NCI-H2227 treated with DMSO at 0.1 percent for 48 hours (cell line): ENCODE measurements at places on chromosomes 7 and 10.

DNA sequence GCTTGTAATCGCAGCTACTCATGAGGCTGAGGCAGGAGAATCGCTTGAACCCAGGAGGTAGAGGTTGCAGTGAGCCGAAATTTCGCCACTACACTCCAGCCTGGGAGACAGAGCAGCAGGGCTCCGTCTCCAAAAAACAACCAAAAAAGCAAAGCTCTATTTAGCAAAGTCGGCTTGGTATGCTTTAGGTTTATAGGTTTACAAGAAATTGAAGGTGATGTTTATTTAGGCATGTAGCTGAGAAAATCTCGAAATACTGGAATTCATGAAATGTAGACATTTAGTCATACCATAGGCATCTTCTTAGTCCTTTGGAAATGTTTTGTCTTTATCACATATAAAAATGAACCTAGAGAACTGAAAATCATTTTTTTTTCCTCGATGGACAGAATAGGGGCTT is 453.8 kb upstream of the ANKRD30A start:
- DNase-seq: no peak

DNA sequence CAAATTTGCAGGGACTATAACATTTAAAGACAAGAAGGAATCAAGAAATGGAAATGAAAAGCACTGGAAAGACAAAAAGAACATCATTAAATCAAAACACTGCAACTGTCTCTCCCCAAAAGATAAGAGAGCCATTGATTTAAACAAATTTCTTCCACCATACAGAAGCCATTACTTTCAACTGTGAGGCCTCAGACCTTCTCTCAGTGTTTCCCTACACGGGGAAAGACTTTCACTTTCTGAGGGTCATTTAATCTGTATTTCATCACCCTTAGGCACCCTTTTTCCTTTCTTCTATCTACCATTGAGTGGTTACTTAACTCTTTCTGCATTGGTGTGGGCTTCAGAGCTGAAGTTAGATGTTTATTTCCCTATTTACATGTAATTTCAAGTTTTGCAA is 47.5 kb downstream of the CCDC172 start:
- DNase-seq: no peak

DNA sequence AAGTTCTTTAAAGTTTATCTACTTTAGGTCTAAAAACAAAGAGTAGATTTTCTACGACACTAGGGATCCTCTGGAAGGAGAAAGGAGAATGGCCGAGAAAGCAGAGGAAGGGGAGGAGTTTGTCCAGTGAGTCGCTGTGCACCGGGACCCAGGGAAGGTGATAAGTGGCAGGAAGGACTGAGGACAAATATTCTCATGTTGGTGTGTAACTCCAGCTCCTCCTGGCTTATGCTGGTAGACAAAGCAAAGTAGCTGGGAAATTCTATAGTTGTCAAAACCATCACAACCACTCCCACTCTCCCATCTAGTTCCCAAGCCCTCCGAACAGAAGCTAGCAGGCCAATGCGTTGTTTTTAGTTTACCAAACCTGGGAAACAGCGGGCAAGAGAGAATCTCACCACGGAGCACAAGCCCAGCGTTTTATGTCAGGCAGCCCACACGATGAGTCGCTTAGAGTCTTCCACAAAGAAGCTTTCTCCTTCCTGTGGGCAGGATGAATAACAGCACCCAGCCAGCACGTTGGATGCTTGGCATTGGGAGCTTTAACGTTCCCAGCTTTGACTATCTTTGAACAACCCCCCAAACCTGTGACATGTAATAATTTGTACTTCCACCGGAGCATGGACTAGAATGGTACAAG is 32.9 kb upstream of the JCAD start:
- no peak for DNase-seq

- DNase-seq: no peak
Observed at GRCh38 chr7:75953431-75953830, 38.5 kb downstream of the POR start.

- no peak for DNase-seq
Observed at GRCh38 chr10:102243309-102243708, 2.0 kb upstream of the PITX3 start.

GRCh38 chr7:86929293-86930109 is 130.0 kb downstream of the ELAPOR2 start:
- DNase-seq: peak; percentile 20

GRCh38 chr7:97005183-97006054 is at the start of gene DLX6:
TSS of gene DLX6 (plus strand) at chr7:97005553. CDS start at chr7:97005978, 425 bp downstream.
- DNase-seq: peak; percentile 92

- no peak for DNase-seq
Observed at GRCh38 chr10:88317099-88317498, 266.0 kb downstream of the RNLS start.

DNA sequence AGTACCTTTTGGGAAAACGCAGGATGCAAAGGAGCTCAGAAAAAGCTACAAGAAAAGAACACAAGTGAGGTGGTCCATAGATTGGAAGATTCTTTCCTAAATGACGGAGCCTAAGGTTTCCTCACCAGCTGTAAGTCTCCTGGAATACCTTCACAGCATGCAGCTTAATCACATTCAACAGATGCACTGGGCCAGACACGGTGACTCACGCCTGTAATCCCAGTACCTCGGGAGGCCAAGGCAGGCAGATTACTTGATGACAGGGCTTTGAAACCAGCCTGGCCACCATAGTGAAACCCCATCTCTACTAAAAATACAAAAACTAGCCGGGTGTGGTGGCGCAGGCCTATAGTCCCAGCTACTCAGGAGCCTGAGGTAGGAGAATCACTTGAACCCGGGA is 228.7 kb downstream of the FRMD4A start:
- DNase-seq: no peak

GRCh38 chr10:103710490-103710889 is 144.9 kb downstream of the SH3PXD2A start:
- no peak for DNase-seq

- no peak for DNase-seq
Observed at GRCh38 chr7:80552031-80552694, 40.3 kb upstream of the GNAT3 start.

GRCh38 chr7:80444811-80445210 is 67.1 kb downstream of the GNAT3 start:
- no peak for DNase-seq

GRCh38 chr7:151400626-151401315 is 9.1 kb downstream of the WDR86 start:
- DNase-seq: no peak

- DNase-seq: no peak
Observed at GRCh38 chr7:111223802-111224253, 132.9 kb downstream of the LRRN3 start.

DNA sequence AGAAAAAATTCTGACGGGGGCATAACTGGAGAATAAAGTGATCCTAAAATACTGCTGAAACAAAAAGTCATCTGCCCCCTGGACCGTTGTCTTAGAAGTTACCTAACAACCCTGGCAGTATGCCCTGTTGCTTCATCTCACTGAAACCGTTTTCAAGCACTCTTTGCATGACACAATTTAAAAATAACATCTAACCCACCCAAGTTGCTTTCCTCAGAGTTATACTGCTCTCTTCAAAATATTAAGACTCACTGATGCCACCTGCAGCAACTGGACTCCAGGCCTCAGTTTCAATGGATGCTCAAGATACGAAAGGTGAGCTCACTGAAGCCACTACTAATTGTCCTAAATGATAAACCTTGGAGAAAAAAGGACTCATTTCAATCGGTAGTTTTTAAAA is 57.4 kb downstream of the CDK6 start:
- no peak for DNase-seq

DNA sequence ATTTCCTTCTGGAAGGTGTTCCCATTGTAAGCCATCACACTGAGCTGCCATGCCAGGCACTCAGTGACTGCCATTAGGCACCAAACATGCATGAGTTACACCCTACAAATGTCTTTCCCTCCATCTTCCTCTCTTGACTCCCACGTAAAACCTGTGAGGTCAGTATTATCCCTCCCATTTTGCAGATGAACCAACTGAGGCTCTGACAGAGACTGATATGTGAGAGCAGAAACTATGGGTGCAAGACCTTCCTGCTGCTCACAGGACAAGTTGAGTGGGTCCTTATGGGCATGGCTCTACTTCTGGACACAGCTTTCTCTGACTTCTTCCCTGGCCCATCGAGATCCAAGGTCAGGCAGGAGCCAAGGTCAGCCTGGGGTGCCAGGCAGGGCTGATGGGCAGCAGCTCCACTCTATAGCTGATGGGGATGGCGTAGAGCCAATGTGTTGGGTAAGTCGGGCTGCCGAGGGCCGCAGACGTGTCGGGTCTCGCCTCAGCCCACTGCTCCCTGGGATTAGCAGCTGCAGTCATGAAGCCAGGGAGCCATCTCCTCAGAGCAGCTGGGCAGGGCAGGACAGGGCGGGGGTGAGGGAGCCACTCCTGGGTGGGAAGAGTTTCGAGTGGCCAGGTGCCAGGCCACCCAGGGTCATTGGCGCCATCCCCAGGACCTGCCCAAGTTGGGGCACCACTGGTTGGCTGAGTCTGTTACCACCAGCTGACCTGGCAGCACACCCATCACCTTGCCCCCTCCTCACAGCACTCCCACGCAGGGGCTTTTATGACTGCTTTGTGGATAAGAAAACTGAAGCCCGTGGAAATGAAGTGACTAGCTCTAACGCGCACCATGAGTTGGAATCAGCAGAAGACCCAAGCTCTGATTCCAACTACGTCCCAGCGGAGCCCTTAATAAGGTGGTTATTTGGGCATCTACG is 117.8 kb upstream of the ZMIZ1 start:
- no peak for DNase-seq

DNA sequence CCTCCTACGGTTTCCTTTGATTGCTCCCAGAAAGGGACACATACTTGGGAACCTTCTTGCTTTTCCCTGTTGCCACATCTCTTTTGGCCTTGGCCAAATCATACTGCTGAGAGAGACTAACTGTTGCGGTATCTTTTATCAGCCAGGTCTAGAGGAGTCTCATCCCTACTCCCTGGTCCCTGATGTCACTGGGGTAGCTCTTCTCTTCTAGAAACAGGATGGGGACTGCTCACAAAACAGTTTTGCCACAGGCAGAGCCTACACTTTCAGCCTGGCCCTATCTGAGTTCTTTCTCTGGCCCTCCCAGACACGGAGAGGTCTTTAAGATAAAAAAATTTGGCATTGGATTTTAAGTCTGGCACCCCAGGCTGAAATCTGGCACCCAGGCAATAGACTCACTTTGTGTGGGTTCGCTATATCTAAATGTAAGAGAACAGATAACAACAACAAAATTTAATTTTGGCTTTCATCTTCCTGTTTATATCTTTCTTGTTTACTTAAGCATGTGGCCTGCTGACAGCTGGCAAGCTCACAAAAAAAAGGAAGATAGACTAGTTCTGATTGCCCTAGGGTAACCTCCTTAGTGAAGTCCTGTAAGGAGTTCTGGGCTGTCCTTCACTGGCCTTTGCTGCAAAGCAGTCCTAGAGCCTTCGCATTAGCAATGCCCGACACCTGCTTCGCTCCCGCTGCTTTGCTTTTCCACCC is 228.3 kb upstream of the NPVF start:
- no peak for DNase-seq

- no peak for DNase-seq
Observed at GRCh38 chr10:85222300-85222699, 893.9 kb downstream of the CCSER2 start.

DNA sequence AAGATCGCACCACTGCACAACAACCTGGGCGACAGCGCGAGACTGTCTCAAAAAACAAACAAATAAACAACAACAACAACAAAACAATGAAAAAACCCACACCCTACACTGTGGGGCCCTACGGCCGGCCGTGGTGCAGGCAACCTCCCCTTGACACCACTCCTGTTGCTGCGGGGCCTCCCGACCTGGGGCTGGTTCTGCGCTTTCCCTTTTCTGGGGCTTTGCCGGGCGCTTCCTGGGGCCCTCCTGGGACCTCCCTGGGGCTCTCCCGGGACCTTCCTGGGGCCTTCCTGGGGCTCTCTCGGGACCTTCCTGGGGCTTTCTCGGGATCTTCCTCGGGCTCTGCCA is 46.6 kb downstream of the INSIG1 start:
- DNase-seq: no peak

DNA sequence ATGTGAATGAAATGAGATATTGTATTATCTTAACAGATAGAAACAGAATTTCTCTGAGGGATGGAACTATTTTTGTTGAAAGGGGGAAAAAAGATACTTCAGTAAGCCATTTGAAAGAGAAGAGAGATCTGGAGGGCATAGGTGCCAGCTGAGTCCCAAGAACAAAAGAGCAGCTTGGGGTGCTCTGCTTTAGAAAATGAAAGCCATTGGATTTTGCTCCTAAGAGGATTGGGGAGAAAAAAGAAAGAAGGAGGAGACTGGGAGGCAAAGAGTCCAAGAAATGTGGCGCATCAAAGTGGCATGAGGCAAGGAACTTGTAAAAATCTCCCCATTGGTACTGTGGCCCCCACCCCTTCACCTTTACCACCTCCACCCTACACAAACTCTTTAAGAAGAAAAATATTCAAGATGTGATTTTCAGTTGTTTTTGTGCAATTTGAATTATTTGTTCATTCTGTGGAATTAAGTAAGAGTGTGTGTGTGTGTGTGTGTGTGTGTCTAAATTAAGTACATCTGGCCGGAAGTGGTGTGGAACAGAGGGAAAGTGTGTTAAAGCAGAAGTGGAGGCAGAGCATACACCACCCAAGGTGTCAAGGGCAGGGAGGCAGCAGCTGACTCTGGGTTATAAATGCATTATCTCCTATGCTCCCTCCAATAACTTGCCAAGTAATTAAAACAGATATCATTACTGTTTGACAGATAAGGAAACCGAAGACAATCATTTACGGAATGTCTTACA is 9.9 kb upstream of the GNAI1 start:
- DNase-seq: no peak

GRCh38 chr7:33157311-33157710 is 27.9 kb downstream of the BBS9 start:
- DNase-seq: no peak

DNA sequence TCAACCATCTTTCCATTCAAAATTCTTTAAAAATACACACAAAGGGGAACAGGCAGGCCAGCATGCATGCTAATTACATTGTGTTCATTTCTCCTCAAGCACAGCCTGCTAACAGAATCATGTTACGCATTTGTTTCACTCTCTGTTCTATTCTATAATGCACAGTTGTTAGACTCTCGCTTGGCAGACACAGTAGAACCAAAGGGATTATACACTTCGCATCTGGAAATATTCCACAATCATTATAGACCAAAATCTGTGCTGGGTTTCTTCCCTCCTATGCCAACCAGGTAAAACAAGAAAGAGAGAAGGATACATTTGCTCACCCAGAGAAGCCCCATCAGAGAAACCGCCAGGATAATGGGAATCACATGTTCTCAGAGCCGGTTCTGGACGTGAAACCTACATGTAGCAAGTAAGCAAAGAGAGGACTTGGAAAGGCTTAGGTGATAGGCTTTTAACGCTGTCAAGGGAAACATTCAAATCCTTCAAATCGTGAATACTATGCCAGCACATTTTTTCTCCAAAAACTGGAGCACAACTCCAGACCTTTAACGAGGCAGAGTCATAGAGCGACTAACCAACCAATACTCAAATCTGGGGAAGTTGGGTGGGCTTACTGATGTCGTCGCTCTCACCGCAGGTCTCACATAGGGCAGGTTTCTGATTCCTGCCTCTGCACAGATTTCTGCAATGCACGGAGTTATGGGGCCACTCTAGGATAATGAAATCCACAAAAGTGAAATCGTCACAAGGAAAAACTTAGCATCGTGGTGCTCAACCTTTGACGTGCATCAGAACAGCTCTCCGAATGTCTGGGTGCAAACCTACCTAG is 380.5 kb upstream of the AUTS2 start:
- no peak for DNase-seq

- DNase-seq: no peak
Observed at GRCh38 chr7:24959735-24960485, 20.1 kb downstream of the OSBPL3 start.
